B cell (primary cell): ENCODE measurements at places on chromosomes 13 and 19.
A peak's percentile ranks its signal among the peaks of the same experiment; 100 is the strongest.

DNA sequence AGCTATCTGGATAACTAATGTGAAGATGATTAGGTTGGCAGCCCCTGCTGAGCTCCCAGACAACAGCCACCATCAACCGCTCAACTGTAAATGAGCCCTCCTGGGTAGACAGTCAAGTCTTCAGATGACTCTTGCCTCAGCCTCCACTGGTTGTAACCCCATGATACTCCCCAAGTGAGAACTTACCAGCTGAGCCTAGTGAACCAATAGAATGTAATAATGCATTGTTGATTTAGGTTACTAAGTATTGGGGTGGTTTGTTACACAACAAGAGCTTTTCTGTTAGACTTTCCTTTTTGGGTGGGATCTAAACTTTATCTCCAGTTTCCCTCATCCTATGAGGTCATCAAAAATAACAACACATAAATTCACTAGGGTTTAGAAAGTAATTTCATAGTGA, 69.4 kb downstream of the CYSLTR2 start:
- no peak overlapping the region for H3K4me3 ChIP-seq
- no peaks in the 10 kb centered on the region for H3K36me3 ChIP-seq
- no peak for DNase-seq
- no peaks in the 10 kb centered on the region for H3K27me3 ChIP-seq

GRCh38 chr13:52968074-52968700, 60.4 kb upstream of the OLFM4 start:
- peak; percentile 60 for DNase-seq
- H3K4me1 ChIP-seq, result no peaks in the 10 kb centered on the region
- no peaks in the 10 kb centered on the region for H3K27me3 ChIP-seq
- H3K36me3 ChIP-seq, result no peaks in the 10 kb centered on the region
- no peak overlapping the region for H3K4me3 ChIP-seq

- no peaks in the 10 kb centered on the region for H3K27me3 ChIP-seq
- no peak overlapping the region for H3K27ac ChIP-seq
- DNase-seq, result no peak
- no peaks in the 10 kb centered on the region for H3K36me3 ChIP-seq
Observed at GRCh38 chr19:41969772-41970458, 10.8 kb upstream of the RABAC1 start.

DNA sequence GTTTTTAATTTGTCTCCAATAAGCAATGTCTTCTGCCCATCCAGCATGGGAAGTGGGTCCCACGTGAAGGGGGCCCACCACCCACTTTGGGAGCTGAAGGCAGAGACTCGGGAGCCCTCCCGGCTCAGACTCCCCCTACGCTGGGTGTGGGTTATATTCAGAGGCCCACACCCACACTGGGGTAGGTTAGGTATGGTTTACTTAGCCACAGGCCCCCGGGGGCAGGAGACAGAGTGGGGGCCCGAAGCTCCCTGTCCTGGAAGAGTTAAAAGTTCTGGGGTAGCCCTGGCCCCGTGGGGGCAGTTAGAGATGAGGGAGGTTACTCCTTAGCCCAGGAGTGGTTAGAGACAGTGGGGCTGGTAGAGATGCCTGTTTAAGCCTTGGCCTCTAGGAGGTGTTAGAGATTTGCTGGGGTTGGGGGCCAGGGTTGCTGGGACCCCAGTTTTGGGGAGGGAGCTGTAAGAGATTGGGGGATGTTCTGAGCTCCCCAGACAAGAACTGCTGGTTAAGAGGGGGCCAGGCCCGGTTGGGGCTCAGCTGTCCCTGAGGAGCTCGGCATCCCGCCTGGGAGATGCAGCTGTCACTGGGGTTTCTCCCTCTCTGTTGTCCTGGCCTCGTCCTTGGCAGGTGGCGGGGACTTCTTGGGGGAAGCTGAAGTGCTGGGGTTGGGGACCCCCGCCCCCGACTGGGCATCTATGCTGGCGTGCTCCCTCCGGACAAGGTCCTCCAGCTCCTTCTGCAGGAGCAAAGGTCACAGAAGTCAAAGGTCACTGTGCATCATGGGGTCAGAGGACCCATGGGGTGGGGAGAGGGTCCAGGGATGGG, 712 bp upstream of the RINL start:
- no peaks in the 10 kb centered on the region for H3K27me3 ChIP-seq
- peaks cover 15% of the 10 kb centered on the region for H3K36me3 ChIP-seq
- H3K4me1 ChIP-seq, result peaks cover 44% of the 10 kb centered on the region
- no peak for DNase-seq

DNA sequence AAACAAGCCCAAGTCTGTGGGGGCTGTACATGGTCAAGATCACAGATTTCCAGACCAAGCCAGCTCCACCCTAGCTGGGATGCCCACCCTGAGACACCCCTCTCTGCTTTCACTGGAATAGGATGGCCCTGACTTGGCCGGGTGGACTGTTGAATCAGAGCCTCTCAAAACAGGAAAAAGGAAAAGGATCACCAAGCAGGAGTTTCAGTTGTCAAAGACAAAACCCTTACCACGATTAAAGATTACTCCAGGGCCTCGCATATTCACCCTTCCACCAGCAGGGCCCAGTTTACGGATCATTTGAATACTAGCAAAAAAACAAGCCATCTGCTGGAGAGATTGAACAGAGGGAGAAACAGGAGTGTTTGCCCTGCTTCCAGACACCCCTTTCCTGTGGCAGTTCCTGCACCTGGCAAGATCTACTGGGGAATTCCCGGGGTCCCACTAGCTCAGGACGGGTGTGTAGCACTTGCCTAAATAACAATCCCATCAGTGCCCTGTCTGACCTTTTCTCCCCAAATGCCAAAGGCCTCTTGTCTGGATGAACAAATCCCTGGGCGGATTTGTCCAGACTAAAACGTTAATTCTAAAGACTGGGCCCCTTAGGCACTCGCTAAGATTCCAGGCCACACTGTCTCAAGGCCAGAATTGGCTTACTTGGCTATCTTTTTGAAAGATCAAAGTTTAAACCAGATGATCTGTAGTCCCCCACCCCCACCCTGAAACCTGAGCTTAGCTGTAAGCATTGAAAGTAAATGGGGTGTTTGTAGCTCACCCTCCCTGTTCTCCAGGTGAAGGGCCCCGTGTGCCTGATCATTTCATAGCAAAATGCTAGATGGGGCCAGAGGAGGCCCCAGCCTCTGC, 38.4 kb downstream of the ACTN4 start:
- peaks cover 31% of the 10 kb centered on the region for H3K4me1 ChIP-seq
- DNase-seq, result no peak
- peaks cover 12% of the 10 kb centered on the region for H3K36me3 ChIP-seq

DNA sequence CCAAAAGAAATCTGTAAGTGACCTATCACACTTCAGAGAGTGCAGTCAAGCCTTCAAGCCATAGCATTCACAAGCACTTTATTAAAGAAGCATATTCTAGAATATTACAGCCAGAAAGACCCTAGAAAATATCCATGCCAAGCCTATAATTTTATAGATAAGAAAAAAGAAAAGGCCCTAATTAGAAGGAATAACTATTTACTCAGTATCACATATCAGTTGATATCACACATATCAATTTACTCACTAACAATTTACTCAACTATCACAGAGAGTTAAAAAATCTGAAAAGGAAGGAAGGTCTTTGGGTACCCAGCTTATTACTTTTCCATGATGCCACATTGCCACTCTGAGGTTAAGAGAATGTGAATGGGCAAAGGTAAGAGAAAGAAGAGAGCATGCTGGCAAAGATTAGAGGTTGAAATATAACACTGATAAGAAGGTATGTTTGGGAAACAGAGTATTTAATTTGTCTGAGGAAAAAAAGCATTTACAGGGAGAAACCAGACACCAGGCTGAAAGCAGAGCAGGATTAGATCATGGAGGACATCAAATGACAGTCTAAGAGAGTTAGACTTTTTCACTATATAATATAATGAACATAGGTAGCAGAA, 186.2 kb downstream of the VWA8 start:
- H3K27me3 ChIP-seq, result no peaks in the 10 kb centered on the region
- H3K4me3 ChIP-seq, result no peak overlapping the region
- no peak overlapping the region for H3K27ac ChIP-seq

DNA sequence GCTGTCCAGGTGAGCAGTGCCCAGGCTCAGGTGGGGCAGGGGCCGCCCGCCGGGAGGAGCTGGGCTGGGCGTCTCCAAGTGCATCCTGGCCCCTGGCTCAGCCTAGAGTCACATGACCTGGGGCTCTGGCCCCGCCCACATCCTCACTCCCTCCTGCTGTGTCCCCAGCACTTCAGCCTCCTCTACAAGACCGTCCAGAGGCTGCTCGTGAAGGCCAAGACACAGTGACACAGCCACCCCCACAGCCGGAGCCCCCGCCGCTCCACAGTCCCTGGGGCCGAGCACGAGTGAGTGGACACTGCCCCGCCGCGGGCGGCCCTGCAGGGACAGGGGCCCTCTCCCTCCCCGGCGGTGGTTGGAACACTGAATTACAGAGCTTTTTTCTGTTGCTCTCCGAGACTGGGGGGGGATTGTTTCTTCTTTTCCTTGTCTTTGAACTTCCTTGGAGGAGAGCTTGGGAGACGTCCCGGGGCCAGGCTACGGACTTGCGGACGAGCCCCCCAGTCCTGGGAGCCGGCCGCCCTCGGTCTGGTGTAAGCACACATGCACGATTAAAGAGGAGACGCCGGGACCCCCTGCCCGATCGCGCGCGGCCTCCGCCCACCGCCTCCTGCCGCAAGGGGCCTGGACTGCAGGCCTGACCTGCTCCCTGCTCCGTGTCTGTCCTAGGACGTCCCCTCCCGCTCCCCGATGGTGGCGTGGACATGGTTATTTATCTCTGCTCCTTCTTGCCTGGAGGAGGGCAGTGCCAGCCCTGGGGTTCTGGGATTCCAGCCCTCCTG, 16.8 kb upstream of the CELF5 start:
- H3K4me1 ChIP-seq, result no peaks in the 10 kb centered on the region
- DNase-seq, result no peak
- H3K27ac ChIP-seq, result no peak overlapping the region
- peaks cover 36% of the 10 kb centered on the region for H3K36me3 ChIP-seq

- H3K4me1 ChIP-seq, result no peaks in the 10 kb centered on the region
- H3K27me3 ChIP-seq, result no peaks in the 10 kb centered on the region
- no peak overlapping the region for H3K27ac ChIP-seq
- no peak overlapping the region for H3K4me3 ChIP-seq
- DNase-seq, result no peak
- H3K36me3 ChIP-seq, result no peaks in the 10 kb centered on the region
Observed at GRCh38 chr13:25709088-25709487, 337.3 kb downstream of the ATP8A2 start.
